ENCODE measurements at places on chromosomes 12 and 14.
A peak's percentile ranks its signal among the peaks of the same experiment; 100 is the strongest.

DNA sequence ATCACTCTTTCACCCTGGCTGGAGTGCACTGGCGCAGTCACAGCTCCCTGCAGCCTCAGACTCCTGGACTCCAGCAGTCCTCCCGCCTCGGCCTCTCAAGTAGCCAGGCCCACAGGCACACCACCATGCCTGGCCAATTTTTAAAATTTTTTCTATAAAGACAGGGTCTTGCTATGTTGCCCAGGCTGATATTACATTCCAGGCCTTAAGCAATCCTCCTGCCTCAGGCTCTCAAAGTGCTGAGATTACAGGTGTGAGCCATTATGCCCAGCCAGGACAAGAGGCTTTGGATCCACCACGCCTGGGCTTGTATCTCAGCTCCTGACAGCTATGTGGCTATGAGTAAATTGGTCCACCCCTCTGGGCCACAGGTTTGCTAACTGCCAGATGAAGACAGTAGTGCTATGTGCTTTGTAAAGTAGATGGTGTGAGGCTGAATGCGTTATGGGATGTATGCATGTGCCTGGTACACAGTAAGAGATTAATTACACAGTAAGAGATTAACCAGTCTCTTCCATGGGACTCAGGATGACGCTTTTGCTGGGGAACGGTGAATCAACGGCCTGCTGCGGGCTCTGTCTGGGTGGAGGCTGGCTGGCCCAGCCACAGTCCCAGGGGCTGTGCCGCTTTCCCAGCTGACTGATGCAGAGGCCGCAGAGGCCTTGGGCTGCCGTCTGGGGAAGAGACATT lies 53.3 kb upstream of the NCOR2 start:
- DNase-seq, result no peak

DNA sequence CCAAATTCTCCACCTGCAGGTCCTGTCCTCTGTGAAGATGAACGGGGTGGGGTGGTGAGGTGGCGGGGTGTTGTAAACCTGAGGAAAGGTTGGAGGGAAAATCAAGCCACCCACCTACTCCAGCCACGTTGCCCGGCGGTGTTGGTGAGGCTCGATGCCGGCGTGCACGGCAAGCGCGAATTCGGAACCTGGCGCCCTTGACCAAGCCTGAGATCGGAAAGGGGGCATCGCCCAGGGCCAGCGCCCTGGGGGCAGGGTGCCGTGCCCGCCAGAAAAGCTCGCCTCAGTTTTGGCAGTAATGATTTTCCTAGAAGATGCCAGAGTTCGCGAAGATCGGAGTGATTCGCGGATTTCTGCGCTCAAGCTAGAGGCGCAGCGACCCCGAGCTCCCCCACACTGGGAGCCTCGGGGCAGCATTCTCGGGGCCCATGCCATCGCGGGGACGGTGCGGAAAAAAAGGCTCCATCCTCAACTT lies 817 bp downstream of the STXBP6 start:
- no peak for DNase-seq

GRCh38 chr12:54424224-54424623 lies 5.2 kb upstream of the ITGA5 start:
- DNase-seq, result no peak

GRCh38 chr14:31990183-31990857 lies 86.8 kb upstream of the ARHGAP5 start:
- DNase-seq, result no peak

GRCh38 chr12:71186571-71187288 lies 28.9 kb upstream of the TSPAN8 start:
- DNase-seq, result no peak

DNA sequence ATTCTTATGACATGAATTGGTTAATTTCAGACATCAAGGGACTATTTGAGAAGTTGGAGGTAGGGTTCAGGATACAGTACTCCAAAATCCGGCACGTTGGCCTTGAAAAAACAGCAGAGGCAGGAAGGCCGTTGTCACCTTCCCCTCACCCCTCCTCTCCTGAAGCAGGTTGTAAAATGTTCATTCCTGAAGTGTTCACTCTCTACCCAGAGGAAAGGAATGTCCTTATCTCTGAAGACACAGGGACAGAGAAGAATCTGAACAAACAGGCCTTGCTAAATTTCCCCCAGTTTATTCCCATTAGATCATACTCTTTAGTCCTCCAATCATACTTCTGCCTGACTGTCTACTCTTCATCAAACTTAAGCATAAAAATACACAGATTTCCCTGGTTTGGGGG lies 313.6 kb downstream of the ZFP36L1 start:
- DNase-seq, result no peak

GRCh38 chr14:39145266-39145966 lies 24.7 kb downstream of the TRAPPC6B start:
- DNase-seq, result no peak

- no peak for DNase-seq
These were observed 606 bp downstream of the NXPH4 start for GRCh38 chr12:57216921-57217879.

DNA sequence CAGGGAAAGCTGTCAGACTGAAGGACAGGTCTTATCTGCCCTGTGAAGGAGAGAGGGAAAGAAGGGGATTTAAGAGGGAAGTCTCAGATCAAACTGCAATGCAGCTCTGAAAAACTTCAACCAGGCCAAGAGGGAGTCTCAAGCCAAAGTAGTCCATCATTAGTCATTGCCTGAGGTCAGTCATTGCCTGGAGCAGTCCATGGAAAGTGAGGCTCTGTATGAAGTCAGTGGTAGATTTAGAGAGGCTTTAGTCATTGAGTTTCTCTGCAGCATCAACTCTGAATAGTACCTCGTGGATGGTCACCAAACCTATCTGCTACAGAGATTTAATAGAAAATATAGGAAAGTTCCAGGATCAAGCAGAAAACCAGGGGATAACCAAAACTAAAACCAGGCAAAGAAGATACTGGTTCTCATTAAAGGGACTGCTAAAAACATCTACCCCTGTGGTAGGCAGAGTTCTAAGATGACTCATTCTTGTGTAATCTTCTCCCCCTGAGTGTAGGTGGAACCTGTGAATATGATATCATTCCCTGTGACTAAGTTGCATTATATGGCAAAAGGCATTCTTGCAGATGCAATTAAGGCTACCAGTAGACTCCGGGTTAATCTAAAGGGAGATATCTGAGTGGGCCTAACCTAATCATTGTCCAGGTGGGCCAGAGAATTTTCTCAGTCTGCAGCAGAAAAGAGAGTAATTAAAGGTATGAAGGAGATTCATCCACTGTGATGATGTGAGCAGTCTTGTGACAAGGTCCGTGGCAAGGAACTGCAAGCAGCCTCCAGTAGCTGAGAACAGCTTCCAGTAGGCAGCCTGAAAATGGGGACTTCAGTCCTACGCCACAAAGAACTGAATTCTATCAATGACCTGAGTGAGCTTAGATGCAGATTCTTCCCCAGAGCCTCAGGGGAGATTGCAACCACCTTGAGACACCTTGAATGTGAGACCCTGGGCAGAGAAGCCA lies 123.1 kb downstream of the GALC start:
- no peak for DNase-seq

DNA sequence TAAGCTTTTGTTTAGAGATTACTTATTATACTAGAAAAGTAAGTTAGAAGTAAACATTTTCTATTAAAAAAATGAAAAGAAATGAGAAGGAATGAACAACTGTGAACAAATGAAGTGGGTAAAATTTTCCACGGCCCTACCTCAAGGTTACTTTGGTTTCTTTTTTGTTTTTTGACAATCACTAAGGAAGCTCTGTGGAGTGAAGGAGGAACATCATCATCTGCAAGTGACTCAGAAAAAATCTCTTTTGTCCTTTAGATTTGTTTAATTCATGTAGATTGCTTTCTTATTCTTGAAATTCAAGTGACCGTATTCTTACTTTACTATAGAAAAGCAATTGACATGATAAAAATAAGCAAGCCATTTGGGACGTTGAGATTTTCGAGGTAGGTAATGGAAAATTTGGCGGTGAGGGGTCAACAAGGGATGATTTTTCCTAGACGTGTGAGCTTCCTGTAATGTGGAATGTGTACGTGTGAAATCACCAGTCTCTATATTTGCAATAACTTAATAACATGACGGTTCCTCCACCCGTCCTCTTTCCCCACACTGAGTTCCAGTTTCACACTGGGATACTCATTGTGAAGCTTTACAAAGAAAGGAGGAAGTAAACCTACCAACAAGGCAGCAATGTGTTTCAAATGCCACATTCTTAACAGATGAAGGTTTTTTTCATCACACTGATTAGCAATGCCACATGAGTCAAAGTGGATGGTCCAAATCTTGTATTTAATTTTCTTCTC lies 62.3 kb upstream of the EGLN3 start:
- no peak for DNase-seq

DNA sequence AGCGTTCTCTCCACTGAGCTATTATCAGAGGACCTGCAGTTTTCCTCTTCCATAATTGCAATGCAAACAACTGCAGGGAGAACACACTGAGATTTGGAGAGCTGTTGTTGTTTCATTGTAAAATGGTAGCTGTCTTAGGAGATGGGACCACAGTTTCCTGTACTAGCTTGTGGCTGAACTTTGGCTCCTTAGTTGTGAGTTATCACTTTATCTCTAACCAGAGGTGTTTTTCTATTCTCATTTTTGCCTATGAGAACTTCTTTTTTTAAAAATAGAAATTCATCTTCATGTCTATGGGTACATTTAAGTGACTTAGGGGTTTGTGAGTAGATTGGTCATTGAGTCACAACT lies 216.5 kb downstream of the SLC38A4 start:
- DNase-seq, result no peak

- no peak for DNase-seq
These were observed 7.4 kb downstream of the AAAS start for GRCh38 chr12:53313996-53314395.

- DNase-seq, result peak; percentile 17
These were observed 6.9 kb downstream of the GNPTAB start for GRCh38 chr12:101823891-101824290.

- DNase-seq, result no peak
These were observed 9.5 kb downstream of the HHIPL1 start for GRCh38 chr14:99654235-99654985.

GRCh38 chr14:54126947-54127346 lies 170.3 kb upstream of the BMP4 start:
- DNase-seq, result no peak

- no peak for DNase-seq
These were observed 85.3 kb downstream of the PRKCH start for GRCh38 chr14:61406675-61407074.

DNA sequence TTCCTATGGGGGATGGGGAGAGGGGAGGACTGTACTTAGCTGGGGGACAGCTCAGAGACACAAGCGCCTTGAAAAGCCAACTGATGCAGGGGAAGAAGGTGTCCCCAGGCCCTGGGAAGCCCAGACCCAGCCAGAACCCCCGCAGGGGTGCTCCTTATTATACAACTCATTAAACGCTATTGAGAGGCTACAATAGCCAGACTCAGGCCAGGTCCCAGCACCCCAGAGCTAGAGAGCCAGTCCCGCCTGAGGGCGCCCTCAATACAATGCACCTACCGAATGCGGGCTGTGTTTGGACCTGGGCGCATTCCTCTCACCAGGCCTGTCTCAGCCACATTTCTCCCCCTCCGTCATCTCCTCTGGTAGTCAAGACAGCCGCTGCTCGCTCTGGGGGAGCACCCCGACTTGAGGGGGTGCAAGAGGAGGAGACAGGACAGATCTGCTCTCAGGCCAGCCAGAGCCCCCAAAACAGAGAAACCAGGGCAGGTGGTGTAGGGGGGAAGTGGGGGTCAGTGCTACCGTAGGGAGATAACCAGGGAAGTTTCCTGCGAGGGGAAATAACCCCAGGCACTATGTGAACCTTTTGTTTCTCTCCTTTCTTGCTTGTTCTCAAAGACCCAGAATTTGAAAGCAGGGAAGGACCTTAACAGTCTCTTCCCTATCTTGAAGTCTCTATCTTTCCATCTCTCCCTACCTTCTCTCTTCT lies 6.1 kb upstream of the ASIC1 start:
- DNase-seq, result no peak

- no peak for DNase-seq
These were observed 557.7 kb downstream of the FSCB start for GRCh38 chr14:43949400-43949799.

DNA sequence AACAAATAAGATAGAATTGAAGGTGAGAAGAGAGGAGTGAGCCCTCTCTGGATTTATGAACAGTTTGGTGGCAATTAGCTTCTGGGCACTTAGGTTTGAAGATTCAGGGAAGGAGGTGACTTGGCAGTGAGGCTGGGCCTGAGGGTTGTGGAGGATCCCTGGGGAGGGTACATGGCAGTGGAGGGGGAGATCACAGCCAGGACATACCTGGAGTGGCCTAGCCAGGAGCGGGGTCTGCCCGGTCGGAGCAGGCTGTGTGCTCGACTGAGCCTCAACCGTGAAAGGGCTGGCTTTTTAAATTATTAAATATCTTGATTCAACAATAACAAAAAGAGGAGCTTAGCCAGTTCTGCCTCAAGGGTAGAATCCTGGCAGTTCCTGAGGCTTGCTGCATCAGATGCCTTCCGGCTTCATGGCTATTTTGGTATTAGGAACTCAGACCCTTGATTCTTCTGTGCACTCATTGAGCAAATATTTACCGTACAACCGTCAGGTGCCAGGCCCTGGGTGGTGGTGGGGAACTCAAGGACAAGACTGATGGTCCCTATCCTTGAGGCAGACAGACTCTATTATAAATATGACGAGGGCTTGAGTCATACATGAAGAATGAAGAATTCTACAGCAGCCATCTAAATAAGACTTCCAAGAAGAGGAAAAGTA lies 73.4 kb downstream of the SPTB start:
- DNase-seq, result no peak

DNA sequence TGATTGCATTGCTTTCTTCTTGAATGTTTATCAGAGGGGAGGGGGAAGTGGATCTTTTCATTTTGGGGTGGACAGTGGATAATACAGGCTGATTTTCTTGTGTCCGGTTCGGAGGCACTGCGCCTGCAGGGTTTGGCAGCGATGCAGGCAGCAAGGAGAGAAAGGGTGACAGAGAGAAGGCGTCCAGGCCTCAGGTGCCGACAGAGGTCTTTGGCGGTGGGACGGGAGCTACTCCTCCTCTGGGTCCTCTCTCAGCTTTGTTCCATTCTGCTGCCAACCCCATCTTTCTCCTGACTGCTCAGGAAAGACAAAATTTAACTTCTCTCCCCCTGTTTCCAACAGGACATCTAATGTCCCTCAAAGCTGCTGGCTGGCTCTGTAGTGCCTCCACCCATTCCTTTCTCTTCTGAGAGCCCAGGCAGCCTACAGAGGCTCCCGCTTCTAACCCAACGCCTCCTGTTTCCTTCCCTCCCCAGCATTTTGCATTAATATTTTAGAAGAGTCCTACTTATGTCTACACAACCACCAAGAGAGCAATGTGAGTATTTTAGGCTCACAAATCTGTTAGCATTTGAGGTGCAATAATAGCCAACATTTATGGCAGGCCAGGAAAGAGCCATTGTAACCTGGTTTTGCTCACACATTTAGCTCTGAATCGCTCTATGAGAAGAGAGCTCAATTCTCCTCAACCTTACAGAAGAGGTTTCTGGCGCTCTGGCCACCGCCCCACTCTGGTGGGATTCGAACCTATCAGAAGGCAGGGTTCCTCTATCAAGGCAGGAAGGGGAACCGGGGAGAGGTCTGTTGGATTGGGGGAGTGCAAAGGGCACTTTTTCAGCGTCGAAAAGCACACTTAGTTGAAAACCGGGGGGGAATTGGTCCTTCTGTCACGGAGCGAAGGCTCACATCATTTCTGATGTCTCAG lies 7.1 kb upstream of the TBX5 start:
- DNase-seq, result no peak
